ENCODE measurements at places on chromosomes 16 and 17.

- DNase-seq: peak; percentile 61
- H3K4me3 ChIP-seq: no peak overlapping the region
- H3K4me1 ChIP-seq: peaks cover 22% of the 10 kb centered on the region
- H3K27ac ChIP-seq: no peak overlapping the region
Measured at GRCh38 chr17:82862737-82863382, 23.0 kb upstream of the ZNF750 start.

- H3K4me1 ChIP-seq: peaks cover 6% of the 10 kb centered on the region
- H3K4me3 ChIP-seq: no peak overlapping the region
- no peaks in the 10 kb centered on the region for H3K27me3 ChIP-seq
- no peaks in the 10 kb centered on the region for H3K36me3 ChIP-seq
- no peak for DNase-seq
- no peak overlapping the region for H3K27ac ChIP-seq
Measured at GRCh38 chr16:12871784-12872183, 29.6 kb upstream of the SHISA9 start.

- no peak overlapping the region for H3K4me3 ChIP-seq
- no peak for DNase-seq
- H3K4me1 ChIP-seq: no peaks in the 10 kb centered on the region
- H3K36me3 ChIP-seq: no peaks in the 10 kb centered on the region
- H3K27me3 ChIP-seq: no peaks in the 10 kb centered on the region
- no peak overlapping the region for H3K27ac ChIP-seq
Measured at GRCh38 chr17:7156342-7156940, 22.7 kb downstream of the ASGR1 start.

DNA sequence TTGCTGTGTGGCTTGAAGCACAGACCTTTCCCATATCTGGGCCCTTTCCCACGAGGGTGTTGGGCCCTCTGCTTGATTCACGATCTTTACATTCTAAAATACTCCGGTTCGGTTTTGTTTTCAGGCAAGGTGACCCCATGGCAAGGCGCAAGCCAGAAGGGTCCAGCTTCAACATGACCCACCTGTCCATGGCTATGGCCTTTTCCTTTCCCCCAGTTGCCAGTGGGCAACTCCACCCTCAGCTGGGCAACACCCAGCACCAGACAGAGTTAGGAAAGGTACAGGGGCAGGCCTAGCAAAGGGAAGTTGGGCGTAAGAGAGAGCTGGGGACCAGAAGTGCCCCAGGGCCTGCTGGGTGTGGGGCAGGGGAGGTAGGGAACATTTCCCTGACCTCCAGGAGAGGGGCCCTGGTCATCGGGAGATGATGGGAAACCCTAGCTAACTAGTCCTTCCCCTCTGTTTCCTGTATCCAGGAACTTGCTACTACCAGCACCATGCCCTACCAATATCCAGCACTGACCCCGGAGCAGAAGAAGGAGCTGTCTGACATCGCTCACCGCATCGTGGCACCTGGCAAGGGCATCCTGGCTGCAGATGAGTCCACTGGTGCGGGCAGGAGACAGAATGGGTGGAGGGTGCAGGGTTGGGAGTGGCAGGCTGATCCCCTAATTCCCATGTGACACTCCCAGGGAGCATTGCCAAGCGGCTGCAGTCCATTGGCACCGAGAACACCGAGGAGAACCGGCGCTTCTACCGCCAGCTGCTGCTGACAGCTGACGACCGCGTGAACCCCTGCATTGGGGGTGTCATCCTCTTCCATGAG, 1.4 kb downstream of the ALDOA start:
- peaks cover 63% of the 10 kb centered on the region for H3K36me3 ChIP-seq
- peak overlapping the region; percentile 82 for H3K4me3 ChIP-seq
- H3K4me1 ChIP-seq: peaks cover 12% of the 10 kb centered on the region
- no peak for DNase-seq
- peak overlapping the region; percentile 93 for H3K27ac ChIP-seq

- no peaks in the 10 kb centered on the region for H3K36me3 ChIP-seq
- no peak overlapping the region for H3K27ac ChIP-seq
- H3K27me3 ChIP-seq: peaks cover 55% of the 10 kb centered on the region
- H3K4me3 ChIP-seq: no peak overlapping the region
- no peaks in the 10 kb centered on the region for H3K4me1 ChIP-seq
Measured at GRCh38 chr17:74049167-74049966, 154.1 kb upstream of the RPL38 start.

DNA sequence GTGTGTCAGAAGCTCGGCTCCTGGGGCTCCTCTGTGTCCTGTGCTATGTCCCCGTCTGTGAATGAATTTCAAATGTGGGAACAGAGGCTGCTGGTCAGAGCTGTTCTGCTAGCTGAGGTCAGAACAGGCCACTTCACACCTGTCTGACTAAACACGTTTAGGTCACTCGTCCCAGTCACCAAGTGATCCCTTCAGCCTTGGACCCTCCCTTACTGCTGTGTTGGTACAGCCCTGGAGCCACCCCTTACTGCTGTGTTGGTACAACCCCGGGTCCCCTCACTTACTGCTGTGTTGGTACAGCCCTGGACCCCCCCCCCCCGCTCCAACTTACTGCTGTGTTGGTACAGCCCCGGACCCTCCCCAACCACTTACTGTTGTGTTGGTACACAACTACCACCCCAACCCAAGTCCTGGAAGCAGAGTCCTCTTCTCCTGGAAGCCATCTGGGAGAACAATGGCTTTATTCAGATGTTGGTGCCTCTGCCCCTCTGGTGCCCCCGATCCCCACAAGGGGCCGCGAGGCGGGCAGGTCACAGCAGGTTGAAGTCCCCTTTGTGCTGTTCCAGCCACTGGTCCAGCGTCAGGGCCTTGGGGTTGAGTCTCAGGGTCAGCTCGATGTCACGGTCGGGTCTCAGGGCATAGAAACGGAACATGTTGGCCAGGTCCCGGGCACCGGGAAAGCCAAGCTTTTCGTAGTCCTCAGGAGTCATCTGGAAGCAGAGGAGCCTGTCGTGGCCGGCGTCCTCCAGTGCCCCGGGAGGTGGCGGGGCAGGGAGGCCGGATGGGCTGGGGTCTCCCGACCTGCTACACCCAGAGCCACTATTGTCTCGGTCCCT, 13.0 kb downstream of the NMRAL1 start:
- H3K4me3 ChIP-seq: no peak overlapping the region
- peaks cover 20% of the 10 kb centered on the region for H3K4me1 ChIP-seq
- H3K27me3 ChIP-seq: no peaks in the 10 kb centered on the region
- no peak for DNase-seq

GRCh38 chr17:57143919-57144318, 58.9 kb downstream of the AKAP1 start:
- no peak overlapping the region for H3K4me3 ChIP-seq
- no peak overlapping the region for H3K27ac ChIP-seq
- DNase-seq: no peak
- no peaks in the 10 kb centered on the region for H3K4me1 ChIP-seq
- no peaks in the 10 kb centered on the region for H3K27me3 ChIP-seq

DNA sequence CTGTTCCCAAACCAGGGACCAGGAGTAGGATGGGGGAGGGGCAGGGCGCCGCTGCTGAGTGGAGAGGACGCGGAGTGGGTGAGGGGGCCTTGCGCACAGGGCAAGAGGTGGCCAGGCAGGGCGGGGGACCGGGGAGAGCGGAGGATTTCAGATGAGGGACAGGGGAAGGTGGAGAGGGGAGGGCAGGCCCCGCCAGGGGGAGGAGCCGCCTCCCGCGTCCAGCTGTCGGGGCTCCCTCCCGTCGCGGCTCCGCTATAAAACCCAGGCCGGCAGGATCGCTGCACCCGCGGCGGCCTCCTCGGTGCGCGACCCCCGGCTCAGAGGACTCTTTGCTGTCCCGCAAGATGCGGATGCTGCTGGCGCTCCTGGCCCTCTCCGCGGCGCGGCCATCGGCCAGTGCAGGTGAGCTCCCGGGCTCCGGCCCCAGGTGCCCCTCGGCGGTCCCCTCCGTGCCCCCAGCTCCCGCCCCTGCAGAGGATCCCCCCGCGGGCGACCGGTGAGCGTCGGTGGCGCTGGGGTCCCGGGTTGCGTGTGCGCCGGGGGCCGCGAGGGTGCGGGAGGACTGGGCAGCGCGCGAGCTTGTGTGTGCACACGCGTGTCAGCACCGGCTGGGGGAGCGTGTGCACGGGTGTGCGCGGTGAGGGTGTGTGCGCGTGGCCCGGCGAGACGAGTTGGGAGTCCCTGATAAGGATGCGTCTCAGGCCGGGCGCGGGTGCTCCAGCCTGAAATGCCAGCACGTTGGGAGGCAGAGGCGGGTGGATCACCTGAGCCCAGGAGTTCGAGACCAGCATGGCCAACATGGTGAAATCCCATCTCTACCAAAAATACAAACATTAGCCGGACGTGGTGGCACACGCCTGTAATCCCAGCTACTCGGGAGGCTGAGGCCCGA, at the start of gene CA4:
Gene CA4, plus strand, starts transcription at position 283 of the 892 bp plus-strand sequence. Its CDS starts 62 bp downstream, at position 345.
- no peaks in the 10 kb centered on the region for H3K36me3 ChIP-seq
- DNase-seq: no peak
- no peaks in the 10 kb centered on the region for H3K4me1 ChIP-seq
- peaks cover 65% of the 10 kb centered on the region for H3K27me3 ChIP-seq

DNA sequence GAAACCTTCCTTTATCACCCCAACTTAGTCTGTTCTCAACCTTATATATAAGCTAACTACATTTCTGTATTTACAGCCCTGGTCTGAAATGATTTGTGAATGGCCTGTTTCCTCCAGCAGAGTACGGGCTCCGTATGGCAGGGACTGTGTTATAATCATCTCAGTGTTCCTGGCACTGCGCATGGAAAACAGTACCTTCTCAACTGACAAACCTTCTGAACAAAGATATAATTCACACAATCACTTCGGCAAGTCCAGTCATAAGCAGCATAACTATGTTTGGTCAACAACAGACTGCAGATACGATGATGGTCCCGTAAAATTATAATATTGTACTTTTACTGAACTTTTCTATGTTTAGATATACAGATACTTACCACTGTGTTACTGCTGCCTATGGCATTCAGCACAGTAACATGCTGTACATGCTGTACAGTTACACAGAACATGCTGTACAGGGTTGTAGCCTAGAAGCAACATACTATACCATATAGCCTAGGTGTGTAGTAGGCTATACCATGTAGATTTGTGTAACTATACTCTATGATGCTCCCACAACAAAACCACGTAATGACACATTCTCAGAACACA, 30.0 kb downstream of the ANKFY1 start:
- H3K27ac ChIP-seq: peak overlapping the region; percentile 71
- DNase-seq: no peak
- peaks cover 65% of the 10 kb centered on the region for H3K36me3 ChIP-seq
- no peaks in the 10 kb centered on the region for H3K27me3 ChIP-seq
- H3K4me1 ChIP-seq: peaks cover 39% of the 10 kb centered on the region

DNA sequence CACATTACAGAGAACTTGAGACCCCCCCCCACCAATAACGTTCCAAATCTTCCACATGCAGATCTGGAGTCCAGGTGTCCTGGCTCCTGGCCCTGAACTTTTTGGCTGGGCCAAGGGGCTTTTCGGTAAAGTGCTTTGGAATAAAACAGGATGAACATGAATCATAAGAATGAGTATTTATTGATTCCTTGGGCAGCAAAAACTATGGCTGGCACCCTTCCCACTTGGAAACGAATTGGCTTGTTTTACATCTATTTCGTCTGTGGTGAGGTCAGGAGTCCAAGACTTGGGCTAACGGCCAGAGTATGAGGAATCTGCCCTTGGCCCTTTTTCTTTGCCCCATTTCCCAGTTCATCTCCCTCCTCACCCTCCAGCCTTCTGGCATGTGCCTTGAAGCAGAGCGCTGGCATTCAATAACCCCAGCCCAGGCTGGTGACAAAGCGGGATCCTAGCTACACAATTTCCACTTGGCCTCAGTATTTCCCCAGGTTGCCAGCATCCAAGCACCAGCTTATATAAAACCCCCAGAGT, 4.1 kb upstream of the UBTF start:
- peaks cover 19% of the 10 kb centered on the region for H3K4me1 ChIP-seq
- no peaks in the 10 kb centered on the region for H3K27me3 ChIP-seq
- H3K4me3 ChIP-seq: no peak overlapping the region

DNA sequence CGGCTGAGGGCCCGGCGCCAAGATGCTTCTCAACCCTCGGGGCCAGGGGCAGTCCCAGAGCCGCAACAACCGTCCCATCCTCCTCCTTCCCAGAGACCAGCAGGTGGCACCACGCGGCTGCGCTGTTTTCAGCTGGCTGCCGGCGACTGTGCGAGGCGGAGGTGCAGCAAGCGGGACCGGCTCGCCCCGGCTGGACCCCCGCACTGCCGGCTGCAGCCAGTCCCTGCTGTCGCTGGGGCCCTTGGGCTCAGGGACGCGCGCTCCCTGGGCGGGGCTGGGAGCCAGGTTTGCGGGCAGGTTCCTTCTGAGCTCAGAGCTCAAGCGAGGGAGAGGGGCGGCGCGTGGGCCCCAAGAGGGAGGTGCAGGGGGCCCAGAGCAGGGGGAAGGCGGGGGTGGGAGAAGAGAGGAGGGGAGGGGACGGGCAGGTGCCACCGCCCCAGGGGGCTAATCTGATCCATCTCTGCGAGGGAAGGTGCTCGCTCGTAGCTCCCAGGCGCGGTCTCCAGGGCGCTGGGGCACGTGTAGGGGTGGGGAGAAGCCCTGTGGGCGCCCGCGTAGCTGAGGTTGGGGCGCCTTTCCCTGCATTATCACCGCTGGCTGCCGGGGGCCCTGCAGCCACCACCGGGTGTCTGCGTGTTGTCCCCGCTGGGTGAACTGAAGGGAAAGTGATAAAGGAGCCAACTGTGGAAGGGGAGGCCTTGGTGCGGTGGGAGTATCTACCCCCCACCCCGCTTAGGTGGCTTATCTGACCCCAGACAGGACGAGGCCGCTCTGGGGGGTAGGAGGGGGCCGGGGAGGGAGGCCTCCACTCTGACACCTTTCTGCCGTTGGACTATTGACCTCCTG, 24.2 kb downstream of the STAT5A start:
- H3K27me3 ChIP-seq: no peaks in the 10 kb centered on the region
- H3K4me1 ChIP-seq: no peaks in the 10 kb centered on the region
- peaks cover 27% of the 10 kb centered on the region for H3K36me3 ChIP-seq
- DNase-seq: no peak

DNA sequence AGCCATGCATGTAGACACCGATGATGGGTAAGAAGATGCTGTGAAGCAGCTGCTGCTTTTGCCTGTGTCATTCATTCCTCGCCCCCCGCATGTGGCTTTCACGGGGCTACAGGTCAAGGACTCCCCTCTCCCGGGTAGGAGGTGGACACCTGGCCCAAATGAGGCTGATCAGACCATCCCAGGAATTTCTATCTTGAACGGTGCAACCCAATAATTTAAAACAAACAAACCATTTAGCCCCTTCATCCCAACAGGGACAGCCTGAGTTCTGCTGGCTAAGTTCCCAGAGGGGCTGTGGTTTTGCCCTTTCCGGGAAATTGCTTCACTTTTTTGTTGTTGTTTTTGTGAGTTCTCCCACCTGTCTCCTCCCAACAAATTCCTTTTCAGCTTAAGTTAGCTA, 137.7 kb upstream of the CDH5 start:
- peak; percentile 34 for DNase-seq
- H3K36me3 ChIP-seq: no peaks in the 10 kb centered on the region
- H3K4me3 ChIP-seq: no peak overlapping the region
- no peak overlapping the region for H3K27ac ChIP-seq
- peaks cover 7% of the 10 kb centered on the region for H3K4me1 ChIP-seq
